Activated T-helper 1 cell treated with anti-CD3 and anti-CD28 coated beads, Interleukin-12 subunit alpha, Interleukin-12 subunit beta, Interleukin-2, Interleukin-4 antibody, amounts not matched to agents 30 ng/mL and 10 ng/mL and 1 ng/mL, durations not matched to agents 14 hours and 24 hours and 36 hours (primary cell): ENCODE measurements at places on chromosomes 3 and 15.

GRCh38 chr15:94480289-94480834, 249.0 kb downstream of the MCTP2 start:
- no peak for DNase-seq
- peaks cover 52% of the 10 kb centered on the region for H3K36me3 ChIP-seq
- no peaks in the 10 kb centered on the region for H3K27me3 ChIP-seq
- H3K4me3 ChIP-seq, result no peak overlapping the region
- H3K4me1 ChIP-seq, result no peaks in the 10 kb centered on the region
- H3K27ac ChIP-seq, result no peak overlapping the region

DNA sequence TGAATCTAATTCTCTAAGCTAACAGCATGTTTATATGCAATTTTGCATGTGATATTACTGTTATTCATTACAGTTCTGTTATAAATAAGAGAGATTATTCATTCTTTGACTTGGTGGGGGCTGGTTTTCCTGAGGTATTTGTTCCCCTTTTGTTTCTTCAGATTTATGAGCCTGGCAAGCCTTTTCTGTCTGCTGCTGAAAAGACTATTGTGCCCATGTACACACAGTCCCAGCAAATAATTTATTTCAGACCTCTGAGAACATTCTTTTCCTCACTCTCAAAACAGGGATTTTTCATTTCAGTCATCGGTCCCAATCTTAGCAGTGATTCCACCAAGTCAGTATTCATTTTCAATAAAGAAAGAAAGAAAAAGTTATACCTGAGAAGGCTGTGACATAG, 716.8 kb downstream of the NSUN3 start:
- no peak for DNase-seq
- H3K36me3 ChIP-seq, result no peaks in the 10 kb centered on the region
- no peaks in the 10 kb centered on the region for H3K27me3 ChIP-seq
- H3K27ac ChIP-seq, result no peak overlapping the region
- H3K4me1 ChIP-seq, result no peaks in the 10 kb centered on the region
- H3K4me3 ChIP-seq, result no peak overlapping the region

DNA sequence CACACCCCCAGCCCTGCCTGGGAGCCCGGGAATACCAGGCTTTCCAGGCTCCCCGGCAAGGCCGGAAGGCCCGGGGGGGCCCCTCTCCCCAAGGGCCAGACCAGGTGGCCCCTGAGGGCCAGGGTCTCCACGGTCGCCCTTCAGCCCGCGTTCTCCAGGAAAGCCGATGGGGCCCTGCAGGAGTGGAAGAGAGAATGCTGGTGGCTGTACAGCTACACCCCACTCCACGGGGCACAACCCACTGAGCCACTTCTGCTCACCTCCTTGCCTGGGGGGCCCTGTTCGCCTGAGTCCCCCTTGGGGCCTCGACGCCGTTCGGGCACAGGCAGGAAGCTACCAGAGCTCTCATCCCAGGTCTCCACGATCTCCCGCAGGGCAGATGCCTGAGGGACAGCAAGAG, 11.8 kb upstream of the UCN2 start:
- H3K4me1 ChIP-seq, result no peaks in the 10 kb centered on the region
- no peak overlapping the region for H3K27ac ChIP-seq
- no peaks in the 10 kb centered on the region for H3K36me3 ChIP-seq
- H3K4me3 ChIP-seq, result no peak overlapping the region
- no peaks in the 10 kb centered on the region for H3K27me3 ChIP-seq

DNA sequence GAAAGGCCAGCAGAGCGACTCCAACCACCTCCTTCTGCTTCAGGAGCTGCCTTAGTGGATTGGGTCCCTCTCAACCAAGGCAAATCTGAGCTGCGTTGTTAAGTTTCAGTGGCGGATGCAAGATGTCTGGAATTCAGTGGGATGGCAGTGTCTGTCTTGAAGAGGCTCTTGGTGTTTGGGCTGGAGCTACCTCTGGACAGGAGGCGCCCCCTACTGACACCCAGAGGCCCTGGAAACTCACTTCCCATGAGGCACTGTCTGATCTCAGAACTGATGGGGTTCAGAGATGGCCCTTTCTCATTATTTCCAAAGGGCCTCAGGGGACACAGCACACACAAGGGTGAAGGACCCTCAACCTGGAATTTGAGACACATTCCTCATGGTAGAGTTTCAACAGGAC, 6.0 kb upstream of the SLC28A1 start:
- no peak overlapping the region for H3K27ac ChIP-seq
- no peak overlapping the region for H3K4me3 ChIP-seq
- no peaks in the 10 kb centered on the region for H3K4me1 ChIP-seq
- DNase-seq, result peak; percentile 25
- peaks cover 7% of the 10 kb centered on the region for H3K27me3 ChIP-seq

DNA sequence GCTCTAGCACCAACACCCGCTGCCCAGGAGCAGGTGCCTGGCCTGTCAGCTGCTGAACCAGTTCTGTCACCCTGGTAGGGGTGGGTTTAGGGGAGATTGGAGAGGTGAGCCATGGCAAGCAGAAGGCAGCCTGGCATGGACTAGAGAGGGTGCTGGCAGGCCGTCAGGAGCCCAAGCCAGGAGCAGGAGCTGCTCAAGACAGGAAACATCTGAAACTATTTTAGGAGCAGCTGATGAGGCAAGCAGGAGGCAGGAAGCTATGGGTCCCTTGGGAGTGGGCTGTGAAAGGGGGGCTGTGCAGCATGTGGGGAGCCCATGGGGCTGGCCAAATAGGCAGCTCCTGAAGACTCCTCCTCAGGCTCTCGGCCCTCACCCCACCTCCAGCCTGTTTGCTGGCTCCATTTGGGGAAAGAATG, 2.3 kb downstream of the INKA1 start:
- no peak for DNase-seq
- H3K4me3 ChIP-seq, result peak overlapping the region; percentile 38
- H3K27me3 ChIP-seq, result peaks cover 3% of the 10 kb centered on the region
- H3K27ac ChIP-seq, result peak overlapping the region; percentile 21

- no peak for DNase-seq
- no peak overlapping the region for H3K27ac ChIP-seq
- no peaks in the 10 kb centered on the region for H3K36me3 ChIP-seq
- no peak overlapping the region for H3K4me3 ChIP-seq
These were observed 337.2 kb downstream of the MAGI1 start for GRCh38 chr3:65701516-65701915.

DNA sequence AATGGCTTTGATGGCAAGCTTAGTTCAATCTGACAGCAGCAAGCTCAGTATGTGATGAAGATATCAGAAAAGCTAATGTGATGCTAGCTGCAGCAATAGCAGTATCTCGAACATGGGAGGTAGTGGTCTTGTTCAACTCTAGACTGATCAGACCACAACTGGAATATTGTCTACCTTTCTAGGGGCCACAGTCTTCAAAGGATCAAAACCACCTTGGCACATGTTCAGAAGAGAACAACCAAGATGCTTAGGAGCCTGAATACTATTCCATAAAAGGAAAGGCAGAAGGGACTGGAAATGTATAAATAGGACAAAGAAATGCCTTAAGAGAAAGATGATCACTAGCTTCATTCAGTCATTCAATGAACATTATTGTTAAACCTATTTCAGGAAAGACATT, 2.3 kb downstream of the C3orf70 start:
- no peak overlapping the region for H3K27ac ChIP-seq
- DNase-seq, result no peak
- H3K36me3 ChIP-seq, result no peaks in the 10 kb centered on the region
- H3K4me3 ChIP-seq, result no peak overlapping the region
- H3K4me1 ChIP-seq, result no peaks in the 10 kb centered on the region

GRCh38 chr3:98892263-98892662, 9.2 kb downstream of the DCBLD2 start:
- DNase-seq, result no peak
- no peaks in the 10 kb centered on the region for H3K4me1 ChIP-seq
- no peak overlapping the region for H3K4me3 ChIP-seq
- H3K27ac ChIP-seq, result no peak overlapping the region

DNA sequence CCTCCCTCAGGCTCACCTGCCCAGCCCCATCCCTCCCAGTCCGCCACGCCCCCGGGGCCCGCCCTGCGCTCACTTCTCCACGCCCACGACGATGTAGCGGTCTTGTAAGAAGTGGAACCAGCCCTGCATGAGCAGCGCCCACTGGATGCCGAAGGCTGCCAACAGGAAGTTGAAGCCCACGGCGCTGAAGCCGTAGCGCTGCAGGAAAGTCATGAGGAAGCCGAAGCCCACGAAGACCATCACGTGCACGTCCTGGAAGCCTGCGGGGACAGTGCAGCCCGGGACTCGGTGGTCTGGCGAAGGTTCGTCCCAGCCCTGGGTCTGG, 9.7 kb downstream of the RHCG start:
- DNase-seq, result peak; percentile 25
- H3K4me1 ChIP-seq, result no peaks in the 10 kb centered on the region
- no peak overlapping the region for H3K27ac ChIP-seq
- H3K4me3 ChIP-seq, result no peak overlapping the region
- H3K27me3 ChIP-seq, result peaks cover 26% of the 10 kb centered on the region
- no peaks in the 10 kb centered on the region for H3K36me3 ChIP-seq

- peaks cover 16% of the 10 kb centered on the region for H3K27me3 ChIP-seq
- no peak overlapping the region for H3K27ac ChIP-seq
- no peak overlapping the region for H3K4me3 ChIP-seq
- no peak for DNase-seq
- no peaks in the 10 kb centered on the region for H3K4me1 ChIP-seq
- no peaks in the 10 kb centered on the region for H3K36me3 ChIP-seq
These were observed 38.8 kb downstream of the BSN start for GRCh38 chr3:49593041-49593440.

DNA sequence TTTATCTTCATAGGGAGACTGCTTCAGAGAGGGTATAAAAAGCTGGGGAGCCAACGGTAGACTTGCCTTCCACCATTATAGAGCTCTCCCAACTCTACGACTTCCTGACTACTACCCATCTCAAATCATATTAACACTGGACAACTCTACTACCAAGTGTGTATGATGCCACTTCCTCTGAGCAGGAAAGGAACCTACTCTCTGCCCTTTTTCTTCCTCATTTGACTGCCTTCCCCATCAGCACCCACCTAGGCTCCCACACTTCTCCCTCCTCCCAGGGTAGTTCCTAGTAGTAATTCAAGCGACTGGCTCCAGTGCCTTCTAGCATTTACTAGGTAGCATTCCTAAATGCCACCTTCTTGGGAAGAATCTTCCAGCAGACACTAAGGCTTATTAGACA, 24.5 kb upstream of the TBL1XR1 start:
- DNase-seq, result no peak
- no peaks in the 10 kb centered on the region for H3K27me3 ChIP-seq
- H3K36me3 ChIP-seq, result peaks cover 3% of the 10 kb centered on the region
